ENCODE measurements at places on chromosomes 4 and X.

DNA sequence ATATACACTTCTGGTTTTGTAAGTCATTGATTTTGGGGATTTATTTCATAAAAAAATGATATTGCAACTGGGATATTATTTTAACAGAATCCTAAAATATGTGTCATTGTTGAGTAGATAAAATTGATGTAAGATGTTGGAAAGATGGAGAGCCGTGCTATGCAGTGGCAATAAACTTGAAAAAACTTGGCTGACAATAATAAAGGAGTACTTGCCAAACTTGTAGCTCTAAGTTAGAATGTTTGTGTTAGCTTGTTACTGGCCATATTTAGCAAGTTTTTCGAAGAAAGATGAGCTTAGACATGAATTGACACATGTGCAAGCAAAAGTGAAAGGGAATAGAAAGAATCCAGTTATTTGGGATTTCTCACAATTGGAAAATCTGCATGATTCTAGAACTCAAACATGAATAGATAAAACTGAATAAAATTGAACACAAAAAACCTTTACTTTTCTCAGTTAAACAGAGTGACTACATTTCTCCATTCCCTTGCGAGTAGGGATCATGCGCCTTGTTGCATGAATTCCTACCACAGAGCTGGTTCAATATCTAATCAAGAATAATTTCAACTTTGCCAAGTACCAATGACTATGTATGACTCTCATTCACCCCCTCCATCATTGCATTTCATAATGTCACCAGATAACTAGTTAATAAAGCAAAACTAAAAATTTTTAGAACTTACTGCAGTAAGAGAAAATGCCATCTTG lies 327.8 kb downstream of the CAMK2D start:
- DNase-seq, result no peak

GRCh38 chr4:34709564-34709963 lies 1534.8 kb downstream of the ARAP2 start:
- no peak for DNase-seq

GRCh38 chr4:23881674-23882337 lies 8.0 kb downstream of the PPARGC1A start:
- no peak for DNase-seq

GRCh38 chr4:137861682-137862081 lies 329.4 kb upstream of the PCDH18 start:
- peak; percentile 2 for DNase-seq

DNA sequence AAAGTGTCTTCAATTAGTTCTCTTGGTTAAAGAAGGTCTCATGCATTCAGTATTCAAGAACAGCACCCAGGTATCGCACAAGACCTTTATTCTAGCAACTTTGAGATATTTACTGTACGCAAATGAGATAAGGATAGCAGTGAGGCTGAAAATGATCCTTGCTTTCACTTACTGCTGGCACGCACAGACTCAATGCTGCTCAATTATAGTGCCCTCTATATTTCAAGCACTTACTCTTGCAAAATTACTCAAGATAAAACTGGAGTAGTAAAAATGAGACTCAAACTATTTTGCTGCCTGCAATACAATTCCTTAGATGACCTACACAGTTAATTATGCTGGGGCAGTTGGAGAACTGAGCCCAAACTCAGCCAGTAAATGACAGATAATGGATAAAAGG lies 60.9 kb downstream of the ADGRA3 start:
- DNase-seq, result no peak

- no peak for DNase-seq
These were observed 21.2 kb upstream of the UGT8 start for GRCh38 chr4:114577386-114577785.

DNA sequence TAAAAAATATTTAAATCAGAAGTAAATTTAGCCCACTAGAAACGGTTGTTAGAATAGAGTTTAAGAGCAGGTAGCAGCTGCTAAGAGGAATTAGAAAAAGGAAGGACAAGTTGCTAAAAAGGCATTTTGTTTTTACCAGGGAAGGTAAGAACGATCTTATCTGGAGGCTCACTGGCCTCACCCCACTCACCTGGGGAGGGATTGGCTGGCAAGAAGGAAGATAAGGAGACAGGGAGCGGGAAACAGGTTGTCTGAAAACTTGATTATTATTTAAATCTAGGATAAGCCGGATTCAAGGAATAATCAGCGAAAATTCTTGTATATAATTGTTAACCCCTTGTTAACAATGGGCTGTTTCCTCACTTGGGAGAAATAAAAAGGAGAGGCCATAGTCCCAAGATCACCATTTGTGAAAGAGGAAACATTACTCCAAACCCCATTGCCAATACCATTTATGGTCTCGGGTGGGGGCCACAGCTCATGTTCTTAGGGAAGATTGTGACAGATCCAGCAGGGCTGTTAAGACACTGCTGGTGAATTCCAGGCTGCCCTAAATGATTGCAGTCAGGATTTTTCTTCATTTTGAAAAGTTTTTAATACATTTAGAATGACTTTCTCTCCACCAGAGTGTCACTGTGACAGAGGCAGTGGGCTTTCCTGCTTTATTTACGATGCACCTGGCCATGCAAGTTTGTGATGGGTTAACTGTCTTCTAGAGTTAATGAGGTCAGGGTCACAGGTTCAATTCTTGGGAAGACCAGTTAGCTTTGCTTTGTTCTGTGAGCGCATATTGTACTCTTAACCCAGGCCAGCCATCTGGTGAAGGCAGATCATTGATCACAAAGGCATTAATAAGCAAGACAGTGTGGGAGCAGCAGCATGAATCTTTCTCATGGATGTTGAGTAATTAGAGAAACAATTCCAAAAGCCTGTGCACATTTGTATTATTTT lies 106.6 kb downstream of the CEP135 start:
- peak; percentile 16 for DNase-seq

- DNase-seq, result no peak
These were observed 28.2 kb downstream of the ANXA5 start for GRCh38 chr4:121668368-121669162.

DNA sequence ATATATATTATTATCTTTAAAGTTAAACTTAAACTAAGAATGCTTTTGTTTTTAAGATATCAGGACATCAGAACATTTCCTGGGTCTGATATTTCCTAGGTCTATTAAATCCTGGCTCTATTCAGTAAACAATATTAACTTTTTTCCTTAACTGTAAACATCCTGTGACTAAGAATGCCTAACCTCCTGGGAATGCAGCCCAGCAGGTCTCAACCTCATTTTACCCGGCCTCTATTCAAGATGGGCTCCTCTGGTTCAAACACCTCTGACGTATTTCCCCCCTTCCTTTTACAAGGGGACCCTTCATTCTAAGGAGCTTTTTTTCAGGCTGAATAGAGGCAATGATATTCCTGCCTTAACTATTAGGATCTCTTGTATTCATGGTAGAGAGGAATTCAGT lies 35.8 kb upstream of the DYNLT3 start:
- no peak for DNase-seq

DNA sequence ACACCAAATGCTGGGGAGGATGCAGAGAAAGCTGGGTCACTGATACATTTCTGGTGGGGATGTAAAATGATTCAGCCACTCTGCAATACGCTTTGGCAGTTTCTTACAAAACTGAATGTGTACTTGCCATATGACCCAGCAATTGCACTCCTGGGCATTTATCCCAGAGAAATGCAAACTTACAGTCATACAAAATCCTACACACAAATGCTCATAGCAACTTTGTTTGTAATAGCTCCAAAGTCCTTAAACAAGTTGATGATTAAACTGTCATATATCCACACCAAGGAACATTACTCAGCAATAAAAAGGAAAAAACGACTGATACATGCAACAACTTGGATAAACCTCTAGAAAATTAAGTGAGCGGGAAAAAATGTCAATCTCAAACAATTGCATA lies 12.3 kb downstream of the MID1 start:
- no peak for DNase-seq

GRCh38 chrX:133544115-133544514 lies 128.8 kb upstream of the GPC4 start:
- peak; percentile 92 for DNase-seq

- DNase-seq, result no peak
These were observed 1.4 kb downstream of the SPON2 start for GRCh38 chr4:1170976-1171310.

Measured in inflammatory macrophage treated with lipopolysaccharide for 1 hour (primary cell).